ENCODE measurements at places on chromosomes 3 and 15.
A peak's percentile ranks its signal among the peaks of the same experiment; 100 is the strongest.

GRCh38 chr15:100263721-100264455 lies 77.9 kb downstream of the ADAMTS17 start:
- no peak for DNase-seq

GRCh38 chr3:106711650-106712049 lies 665.6 kb upstream of the CCDC54 start:
- no peak for DNase-seq

- DNase-seq = no peak
Measured at GRCh38 chr3:110296885-110297284, 774.7 kb upstream of the NECTIN3 start.

GRCh38 chr3:28835751-28836150 lies 445.1 kb upstream of the RBMS3 start:
- peak; percentile 53 for DNase-seq

DNA sequence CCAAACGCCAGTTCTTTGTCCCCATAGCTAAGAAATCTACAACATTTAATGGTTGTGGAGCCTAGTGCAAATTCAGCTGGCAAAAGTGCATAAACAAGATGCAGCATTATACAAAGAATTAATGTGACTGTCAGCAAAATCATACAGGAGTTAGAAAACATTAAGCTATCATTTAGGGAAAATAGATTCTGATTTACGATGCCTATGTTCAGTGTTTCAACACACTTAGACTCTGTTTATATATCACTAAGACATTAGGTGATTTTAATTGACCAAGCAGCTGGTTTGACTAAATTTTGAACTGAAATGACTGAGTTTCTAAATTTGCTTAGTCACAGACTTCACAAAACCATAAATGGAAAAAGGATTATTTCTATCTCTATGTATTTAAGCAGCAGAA lies 1076.8 kb downstream of the TBL1XR1 start:
- DNase-seq = no peak

GRCh38 chr3:98519351-98519750 lies 3.4 kb downstream of the CLDND1 start:
- no peak for DNase-seq

DNA sequence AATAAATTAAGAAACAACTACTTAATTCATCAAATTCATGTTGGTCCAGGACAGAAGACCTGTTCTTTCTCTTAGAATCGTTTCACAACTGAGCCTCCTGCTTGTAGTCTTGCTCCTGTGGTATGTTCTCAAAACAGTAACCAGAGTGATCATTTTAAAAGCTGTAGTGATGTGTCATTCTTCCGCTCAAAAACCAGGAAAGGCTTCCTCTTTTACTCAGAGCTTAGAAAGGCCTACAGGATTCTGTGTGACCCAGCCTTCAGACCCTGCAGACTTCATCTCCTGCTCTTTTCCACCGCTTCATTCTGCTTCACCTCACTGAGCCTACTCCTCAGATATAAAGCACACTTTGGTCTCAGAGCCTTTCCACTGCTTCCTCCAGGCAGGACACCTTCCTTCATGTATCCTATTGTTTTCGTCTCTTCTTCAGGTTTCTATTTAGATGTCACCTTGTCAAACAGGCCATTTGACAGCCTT lies 22.7 kb downstream of the ST6GAL1 start:
- DNase-seq = no peak

GRCh38 chr3:47577583-47578118 lies 1.0 kb downstream of the CSPG5 start:
- DNase-seq = no peak

- DNase-seq = no peak
Measured at GRCh38 chr3:127701280-127701911, 28.6 kb downstream of the ABTB1 start.

DNA sequence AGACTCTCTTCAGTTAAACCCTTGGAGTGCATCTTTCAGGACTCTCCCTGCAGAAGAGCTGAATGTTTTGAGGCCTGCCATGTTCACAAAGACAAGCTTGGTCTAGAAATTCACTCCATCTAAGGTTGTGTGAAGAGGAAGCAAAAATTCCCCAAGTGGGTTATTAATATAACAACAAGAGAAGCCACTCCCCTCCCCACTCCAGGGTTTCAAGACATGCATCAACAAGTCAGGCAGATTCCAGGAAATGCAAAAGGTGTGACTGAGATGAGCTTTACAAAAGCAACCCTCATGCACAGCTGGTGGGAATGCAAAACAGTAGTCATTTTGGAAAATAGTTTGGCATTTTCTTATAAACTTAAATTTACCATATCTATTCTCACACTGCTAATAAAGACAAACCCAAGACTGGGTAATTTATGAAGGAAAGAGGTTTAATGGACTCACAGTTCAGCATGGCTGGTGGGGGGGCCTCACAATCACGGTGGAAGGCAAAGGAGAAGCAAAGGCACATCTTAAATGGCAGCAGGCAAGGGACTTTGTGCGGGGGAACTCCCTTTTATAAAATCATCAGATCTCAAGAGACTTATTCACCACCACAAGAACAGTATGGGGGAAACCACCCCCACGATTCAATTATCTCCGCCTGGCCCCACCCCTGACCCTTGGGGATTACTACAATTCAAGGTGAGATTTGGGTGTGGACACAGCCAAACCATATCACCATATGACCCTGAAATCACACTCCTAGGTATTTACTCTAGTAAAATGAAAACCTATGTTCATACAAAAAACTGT lies 31.3 kb downstream of the TARS3 start:
- no peak for DNase-seq

DNA sequence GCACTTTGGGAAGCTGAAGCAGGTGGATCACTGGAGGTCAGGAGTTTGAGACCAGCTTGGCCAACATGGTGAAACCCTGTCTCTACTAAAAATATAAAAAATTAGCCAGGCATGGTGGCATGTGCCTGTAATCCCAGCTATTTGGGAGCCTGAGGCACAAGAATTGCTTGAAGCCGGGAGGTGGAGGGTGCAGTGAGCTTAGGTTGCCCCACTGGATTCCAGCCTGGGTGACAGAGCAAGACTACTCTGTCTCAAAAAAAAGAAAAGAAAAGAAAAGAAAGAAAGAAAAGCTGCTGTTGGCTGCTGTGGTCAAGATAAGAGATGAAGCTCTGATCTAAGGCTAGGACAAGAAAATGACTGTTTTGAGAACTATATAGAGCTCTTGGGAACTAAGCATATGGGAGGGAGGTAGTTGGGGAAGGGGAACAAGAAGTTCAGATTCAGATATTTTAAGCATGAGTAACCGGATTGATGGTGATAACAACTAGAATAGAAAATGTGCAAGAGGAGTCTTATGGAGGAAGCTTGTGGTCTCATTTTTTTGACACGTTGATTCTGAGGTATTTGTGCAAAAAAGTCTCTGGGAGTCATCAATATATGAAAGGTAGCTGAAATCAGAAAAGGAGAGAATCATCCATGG lies 25.7 kb downstream of the DNAH12 start:
- DNase-seq = no peak

- no peak for DNase-seq
Measured at GRCh38 chr15:45179221-45179985, 8.4 kb downstream of the SHF start.

DNA sequence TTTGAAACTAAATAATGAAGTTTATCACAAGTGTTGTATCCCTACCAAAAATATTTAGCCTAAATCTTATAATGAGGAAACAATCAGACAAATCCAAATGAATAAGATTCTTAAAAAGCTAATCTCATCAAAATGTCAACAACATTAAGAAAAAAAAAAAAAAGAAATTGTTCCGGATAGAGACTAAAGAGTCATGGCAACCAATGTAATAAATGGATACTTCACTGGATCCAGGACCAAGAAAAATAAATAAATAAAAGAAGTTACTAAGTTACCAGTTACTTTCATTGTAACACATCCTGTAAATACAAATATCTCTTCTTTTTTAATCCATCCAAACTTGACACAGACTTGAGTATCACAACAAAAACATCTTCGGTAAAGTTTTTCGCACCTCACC lies 607 bp downstream of the MRPL47 start:
- DNase-seq = no peak

DNA sequence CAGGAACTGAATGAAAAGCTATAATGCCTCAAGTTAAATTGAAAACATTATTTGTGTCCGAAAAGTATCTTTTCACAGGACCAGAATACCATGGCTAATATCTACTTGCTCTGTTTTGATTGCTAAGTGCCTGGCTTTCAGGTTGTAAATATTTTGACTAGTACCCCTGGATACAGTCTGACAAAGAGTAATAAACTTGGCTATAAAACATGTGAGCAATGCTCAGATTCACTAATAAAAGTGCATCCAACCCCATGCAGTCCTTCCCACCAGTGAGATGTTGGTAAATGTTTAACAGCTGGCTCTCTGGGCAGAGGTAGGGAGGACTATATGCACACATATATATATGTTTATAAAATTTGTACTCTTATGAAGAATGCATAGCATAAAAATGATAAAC lies 281.8 kb upstream of the TGFBR2 start:
- DNase-seq = no peak

GRCh38 chr3:109559389-109559788 lies 222.0 kb upstream of the DPPA4 start:
- DNase-seq = no peak

- DNase-seq = no peak
Measured at GRCh38 chr3:129016720-129017483, 15.8 kb downstream of the EFCC1 start.

DNA sequence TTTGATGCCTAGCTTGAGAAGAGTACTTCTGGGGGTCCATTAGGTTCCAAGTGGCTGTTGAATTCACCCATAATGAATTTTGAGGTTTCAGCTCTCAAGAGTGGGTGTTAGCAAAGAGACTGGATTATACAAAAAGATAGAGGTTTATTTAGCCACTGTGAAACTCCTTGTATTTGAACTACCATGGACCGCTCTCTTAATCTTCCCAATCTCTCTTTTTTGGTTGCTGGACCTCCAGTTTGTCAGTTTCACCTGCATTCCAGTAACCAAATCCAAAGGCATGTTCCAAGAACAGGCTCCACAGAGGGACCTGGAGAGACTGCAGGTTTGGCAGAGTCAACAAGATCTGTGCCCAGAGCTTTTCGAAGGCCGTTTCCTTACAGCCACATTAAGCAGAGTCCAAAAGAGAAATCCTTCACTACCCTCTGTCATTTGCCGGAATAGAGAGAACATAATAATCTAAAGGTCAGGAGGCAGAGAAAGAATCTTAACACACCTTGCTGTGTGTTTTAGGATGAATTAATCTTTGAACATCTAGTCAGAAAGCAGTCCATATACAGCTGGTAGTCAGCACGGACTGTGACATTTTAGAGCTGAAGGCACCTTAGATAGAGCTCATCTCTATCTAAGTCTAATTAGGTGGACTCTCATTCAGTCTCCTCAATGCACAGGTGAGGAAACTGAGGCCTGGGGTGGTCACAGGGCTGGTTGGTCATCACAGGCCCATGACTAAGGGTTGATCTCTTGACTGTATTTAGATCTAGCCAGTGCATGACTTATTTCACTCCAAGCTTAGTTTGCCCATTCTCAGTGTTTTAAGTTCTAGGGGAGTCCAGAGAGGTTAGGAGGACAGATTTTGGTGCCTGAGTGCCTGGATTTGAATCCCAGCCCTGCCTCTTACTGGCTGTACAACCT lies 1.3 kb downstream of the ABHD2 start:
- DNase-seq = no peak

DNA sequence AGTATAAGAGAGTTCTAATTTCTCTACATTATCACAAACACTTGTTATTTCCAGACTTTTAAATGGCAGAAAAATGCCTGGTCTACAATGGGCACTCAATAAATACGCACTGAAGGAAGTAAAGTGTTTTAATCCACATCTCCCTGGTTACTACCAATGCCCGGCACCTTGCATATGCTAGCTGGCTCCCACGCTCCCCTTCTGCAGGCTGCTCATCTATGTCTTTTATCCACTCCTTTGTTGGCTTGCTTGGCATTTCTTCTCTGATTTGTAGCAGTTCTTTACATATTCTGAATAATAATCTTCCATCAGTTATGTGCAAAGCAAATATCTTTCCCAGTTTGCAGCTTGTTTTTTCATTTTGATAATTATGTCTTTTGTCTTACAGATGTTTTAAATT lies 74.6 kb upstream of the PRR23E start:
- DNase-seq = no peak

GRCh38 chr3:186815435-186815834 lies 9.2 kb upstream of the RFC4 start:
- DNase-seq = no peak

- no peak for DNase-seq
Measured at GRCh38 chr15:66588537-66588936, 22.7 kb upstream of the LCTL start.

- DNase-seq = no peak
Measured at GRCh38 chr15:51580982-51581381, 41.6 kb downstream of the DMXL2 start.

- no peak for DNase-seq
Measured at GRCh38 chr3:147318900-147319299, 87.4 kb downstream of the ZIC4 start.

DNA sequence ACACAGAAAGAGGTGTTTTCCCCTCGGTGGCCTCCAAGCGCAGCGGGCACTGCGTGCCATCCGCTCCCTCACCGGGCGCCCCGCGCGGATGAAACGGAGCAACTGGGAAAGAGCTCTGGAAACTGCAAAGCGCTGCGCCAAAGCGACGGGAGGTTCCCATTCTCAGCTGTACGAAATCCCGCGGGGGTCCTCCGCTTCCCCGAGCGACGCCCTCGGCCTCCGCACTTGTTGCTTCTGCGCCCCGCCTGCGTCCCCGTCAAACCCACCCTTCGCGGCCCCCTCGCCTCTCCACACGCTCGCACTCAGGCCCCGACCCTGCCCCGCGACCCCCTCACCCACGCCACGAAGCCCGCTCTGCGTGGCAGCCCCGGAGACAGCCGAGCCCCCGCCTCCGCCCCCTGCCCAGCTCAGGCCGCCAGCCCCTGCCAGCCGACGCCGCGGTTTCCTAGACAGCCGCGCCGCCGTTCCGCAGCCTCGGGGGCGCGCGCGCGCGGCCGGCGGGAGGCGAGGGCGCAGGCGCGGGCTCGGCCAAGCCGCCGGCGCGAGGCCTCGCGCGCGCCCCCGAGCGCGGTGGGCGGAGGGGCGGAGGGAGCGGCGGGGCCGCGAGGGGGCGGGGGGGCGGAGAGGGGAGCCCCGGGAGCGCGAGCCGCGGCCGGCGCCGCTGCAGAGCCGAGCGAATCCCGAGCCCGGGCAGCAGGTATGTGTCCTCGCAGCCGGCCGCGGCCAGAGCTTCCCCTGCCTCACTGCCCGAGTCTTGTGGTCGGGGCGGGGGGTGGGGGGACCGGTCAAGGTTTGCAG lies at the start of gene TMEM266:
Gene TMEM266 (plus strand): TSS at position 666 of the 798 bp plus-strand sequence. CDS start 74,279 bp downstream, outside the sequence.
- DNase-seq = no peak

- no peak for DNase-seq
Measured at GRCh38 chr15:66702787-66703539, 927 bp downstream of the SMAD6 start.

GRCh38 chr3:69013253-69014021 lies at the start of gene EOGT:
Gene EOGT (minus strand): TSS chr3:69013684. CDS start chr3:69009846, 3,838 bp downstream.
- DNase-seq = peak; percentile 85
